ENCODE measurements at places on chromosomes 13 and 19.

DNA sequence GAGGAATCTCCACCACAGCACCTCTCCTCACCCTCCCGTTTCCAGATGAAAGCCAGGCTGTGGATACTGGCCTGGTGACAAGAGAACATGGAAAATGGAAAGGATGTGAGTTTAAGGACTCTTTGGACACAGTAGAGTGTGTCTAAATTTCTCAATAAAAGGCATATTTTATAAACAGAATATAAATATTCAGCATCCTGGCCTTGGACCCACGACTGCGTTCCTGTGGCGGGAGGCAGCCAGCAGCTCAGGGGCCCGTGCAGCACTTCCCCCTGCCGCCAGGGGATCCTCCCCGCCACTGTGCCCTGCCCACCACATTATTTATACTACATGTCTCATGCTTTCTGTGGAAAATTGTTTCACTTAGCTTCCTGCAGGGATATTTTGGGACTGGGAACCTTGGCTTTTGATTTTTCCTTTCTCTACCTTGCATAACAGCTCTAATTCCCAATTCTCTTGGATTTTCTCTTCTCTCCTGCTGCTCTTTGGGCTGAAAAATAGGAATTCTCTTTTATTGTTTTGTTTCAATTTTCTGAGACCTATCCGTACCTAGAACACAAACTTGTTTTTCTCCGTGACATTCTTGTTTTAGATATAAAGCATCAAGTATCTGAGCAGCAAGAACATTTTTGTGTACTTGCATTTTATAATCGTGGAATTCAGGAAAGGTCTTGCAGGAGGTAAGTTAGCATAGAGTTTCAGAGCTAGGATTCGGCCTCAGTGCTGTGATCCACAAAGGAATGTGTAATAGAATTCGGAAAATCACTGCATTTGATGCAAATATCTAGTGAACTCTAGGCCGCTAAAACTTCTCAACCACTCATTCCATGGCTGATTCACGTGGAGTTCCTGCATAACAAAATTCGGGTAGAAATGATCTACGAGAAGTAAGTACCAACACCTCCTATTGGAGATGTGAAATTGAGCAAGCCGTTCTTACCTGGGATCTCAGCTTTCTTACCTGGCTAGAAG lies 107.7 kb upstream of the SPATA13 start:
- no peak for DNase-seq

- DNase-seq, result no peak
Measured at GRCh38 chr19:1009041-1009980, 9.1 kb downstream of the GRIN3B start.

- no peak for DNase-seq
Measured at GRCh38 chr19:13670846-13671245, 93.5 kb upstream of the MRI1 start.

DNA sequence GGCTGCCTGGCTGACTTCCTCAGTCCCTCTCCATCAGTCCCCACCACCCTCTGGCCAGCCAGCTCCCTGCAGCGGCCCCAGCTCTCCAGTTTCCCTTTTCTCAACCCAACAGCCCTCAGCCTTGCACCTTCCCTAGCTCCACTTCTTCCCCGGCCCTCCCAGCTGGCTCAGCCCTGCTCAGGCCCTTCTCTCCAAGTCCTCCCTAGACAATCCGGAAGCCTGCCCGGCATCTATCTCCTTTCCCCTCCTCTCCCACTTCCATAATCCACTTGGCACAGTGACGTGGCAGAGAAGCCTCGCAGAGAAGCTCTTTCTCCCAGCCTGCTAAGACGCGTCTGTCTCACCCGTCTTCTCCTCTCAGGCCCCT lies 1.1 kb downstream of the UBXN6 start:
- DNase-seq, result peak; percentile 51

All from H9 (cell line).